ENCODE measurements at places on chromosomes 2 and 18.

DNA sequence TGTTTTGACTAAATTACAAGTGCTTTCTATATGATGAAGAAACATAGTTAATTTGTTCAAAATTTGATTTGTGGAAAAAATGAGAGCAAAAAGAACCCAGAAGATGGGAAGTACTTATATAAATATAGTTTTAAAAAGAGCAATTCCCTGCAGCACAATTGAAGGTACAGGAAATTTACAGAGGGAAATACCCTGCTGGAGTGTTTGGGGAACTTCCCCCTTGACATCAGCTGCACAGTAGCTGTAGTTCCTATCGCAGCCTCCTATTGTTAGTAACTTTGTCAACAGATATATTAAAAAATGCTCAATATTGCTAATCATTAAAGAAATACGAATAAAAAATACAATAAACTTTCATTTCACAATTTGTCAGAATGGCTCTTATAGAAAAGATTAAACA lies 1118.8 kb upstream of the ZEB2 start:
- no peak for DNase-seq

DNA sequence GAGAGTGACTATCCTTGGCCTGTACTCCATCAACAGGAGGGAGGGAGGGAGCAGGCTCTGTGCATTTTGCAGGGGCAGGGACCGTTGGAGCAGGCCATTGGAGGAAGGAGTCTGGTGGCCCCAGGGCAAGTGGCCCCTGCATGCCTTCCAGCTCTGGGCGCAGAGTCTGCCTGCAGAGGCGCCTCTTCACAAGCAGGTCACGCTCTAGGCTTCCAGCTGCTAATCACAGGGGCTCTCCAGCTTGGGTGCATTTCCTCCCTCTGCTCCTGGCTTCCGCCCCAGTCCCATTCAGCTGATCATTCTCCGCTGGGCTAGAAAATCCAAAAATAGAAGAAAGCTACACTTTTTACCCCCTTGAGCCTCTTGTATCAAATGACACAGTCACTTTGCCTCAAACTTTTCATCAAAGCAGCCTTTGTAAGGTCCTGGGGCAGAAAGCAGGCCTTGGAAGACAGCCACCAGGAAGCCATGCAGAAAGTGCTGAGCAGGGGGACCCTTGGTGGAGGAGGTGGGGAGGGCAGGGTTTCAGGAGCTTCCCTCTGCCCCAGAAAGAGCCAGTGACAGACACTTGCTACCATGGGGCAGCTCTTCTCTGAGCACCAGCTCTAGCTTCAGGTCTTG lies 11.3 kb downstream of the TMEM247 start:
- DNase-seq = peak; percentile 60

DNA sequence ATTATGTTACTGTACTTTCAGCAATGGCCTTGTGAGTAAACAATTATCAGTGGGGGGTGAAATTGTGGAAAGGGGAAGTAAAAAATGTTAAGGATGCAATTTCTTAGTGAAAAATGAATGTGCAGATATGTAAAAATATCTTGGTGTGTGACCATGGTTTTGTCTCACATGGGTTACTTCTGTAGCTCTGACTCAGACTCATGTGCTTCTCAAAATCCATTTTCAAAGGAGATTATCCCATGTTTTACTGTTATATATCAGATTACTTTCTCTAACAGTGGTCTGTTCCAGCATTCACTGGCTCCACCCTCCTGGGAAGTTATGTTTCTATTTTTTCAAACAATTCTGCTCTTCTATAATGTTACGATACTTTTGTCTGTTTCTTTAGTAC lies 298.2 kb upstream of the COL3A1 start:
- DNase-seq = no peak

GRCh38 chr2:175612280-175612679 lies 389.8 kb downstream of the LNPK start:
- DNase-seq = no peak

DNA sequence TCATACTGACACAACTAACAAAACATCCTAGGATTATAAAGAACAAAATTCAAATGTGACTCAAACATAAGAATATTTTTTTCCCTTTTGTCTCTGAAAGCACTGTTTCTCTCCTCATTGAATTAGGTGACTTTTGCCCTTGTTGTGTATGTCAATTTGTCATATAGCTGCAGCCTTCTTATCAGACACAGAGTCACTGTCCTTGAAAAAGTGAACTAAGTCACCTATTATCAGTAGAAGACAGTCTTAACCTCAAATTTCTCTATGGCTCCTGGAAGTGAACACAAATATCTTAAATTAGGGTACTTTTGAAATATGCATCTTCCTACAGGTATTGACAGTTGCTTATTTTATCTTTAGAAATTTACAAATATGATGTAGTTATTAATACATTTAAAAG lies 360.6 kb downstream of the NBAS start:
- DNase-seq = no peak

DNA sequence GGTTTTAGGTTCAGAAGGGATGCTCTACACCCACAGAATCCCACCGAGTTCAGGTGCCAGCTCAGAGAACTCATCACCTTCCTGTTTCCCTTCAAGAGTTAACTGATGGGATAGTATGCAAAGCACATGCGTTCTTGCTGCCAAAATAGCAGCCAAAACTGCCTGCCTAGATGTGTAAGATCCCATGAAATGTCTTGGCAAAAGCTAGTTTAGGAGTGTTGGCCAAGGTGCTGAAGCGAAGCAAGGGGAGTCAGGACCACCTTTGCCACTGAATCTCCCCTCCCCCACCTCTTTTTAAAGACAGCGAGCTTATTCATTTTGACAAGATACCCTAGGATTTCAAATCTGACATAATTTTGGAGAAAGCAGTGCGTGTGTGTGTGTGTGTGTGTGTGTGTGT lies 2.1 kb downstream of the DOCK10 start:
- DNase-seq = no peak

- DNase-seq = no peak
These were observed 242.3 kb downstream of the FSIP2 start for GRCh38 chr2:185980944-185981343.

- DNase-seq = no peak
These were observed 8.7 kb upstream of the GPR155 start for GRCh38 chr2:174495365-174496012.

GRCh38 chr2:128369602-128370467 lies 51.2 kb upstream of the HS6ST1 start:
- no peak for DNase-seq

GRCh38 chr2:7692657-7693161 lies 775.5 kb downstream of the RNF144A start:
- no peak for DNase-seq

DNA sequence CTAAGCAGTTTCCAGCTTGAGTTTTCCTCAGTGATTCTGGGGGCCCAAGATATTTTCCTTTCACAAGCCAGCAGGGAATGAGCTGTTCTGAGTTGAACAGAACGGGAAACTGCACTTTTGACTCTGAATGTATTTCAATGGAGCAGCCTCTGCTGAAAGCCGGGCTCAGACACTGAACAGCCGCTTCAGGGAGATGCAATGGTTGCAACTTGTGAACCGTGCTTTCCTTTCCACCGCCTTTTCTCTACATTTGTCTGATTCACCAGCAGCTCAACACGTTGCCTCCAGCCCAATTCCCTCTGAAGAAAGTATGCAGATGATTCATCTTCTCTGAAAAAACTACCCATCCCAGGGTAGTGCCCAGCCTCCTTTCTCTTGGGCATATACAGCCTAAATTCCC lies 119.3 kb upstream of the PKDCC start:
- no peak for DNase-seq

- no peak for DNase-seq
These were observed 70.5 kb downstream of the FAM168B start for GRCh38 chr2:131022731-131023130.

- DNase-seq = no peak
These were observed 54.1 kb downstream of the EIPR1 start for GRCh38 chr2:3323360-3324035.

- no peak for DNase-seq
These were observed 357.4 kb upstream of the ACVR2A start for GRCh38 chr2:147487286-147487977.

GRCh38 chr2:196453613-196454047 lies 185.9 kb upstream of the CCDC150 start:
- DNase-seq = peak; percentile 37

GRCh38 chr2:134623796-134624195 lies 95.0 kb downstream of the TMEM163 start:
- no peak for DNase-seq

- no peak for DNase-seq
These were observed 396.3 kb downstream of the CBLN2 start for GRCh38 chr18:72147830-72148229.

DNA sequence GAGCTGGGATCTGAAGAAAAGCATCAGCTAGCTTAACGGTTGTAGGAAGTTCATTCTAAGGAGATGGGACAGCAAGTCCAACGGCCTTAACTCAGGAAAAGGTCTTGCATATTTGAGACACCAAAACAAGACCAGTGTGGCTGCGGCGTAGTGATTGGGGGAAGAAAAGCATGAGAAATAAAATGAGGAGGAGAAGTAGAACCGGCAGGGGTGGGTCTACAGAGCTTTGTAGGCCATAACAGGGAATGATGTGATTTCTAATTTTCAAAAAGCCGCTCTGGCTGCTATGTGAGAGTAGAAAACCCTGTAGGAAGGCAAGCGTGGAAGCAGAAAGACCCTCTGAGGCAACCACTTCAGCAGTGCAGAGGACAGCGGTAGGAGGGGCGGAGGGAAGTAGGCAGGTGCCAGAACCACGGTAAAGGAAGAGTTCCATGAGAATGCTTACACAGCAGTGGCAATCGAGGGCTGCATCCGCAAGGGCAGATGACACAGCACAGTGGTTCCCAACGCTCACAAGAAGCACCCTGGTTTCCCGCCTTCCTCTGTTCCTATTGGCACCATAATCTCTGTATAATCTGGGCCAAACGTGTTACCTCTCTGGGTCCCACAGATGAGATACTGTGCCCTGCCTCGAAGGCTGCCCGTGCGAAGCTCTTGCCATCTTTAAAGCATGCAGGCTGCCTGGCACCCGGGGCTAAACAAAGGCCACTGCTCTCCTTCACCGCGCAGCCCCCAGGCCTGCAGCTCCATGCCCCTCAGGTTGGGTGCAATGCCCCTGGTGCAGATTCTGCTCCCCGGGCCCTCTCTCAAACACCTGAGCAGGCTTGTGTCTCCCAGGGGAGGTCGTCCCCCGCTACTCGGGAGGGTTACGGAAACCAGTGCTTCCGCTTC lies 795 bp downstream of the ANKRD39 start:
- DNase-seq = no peak

DNA sequence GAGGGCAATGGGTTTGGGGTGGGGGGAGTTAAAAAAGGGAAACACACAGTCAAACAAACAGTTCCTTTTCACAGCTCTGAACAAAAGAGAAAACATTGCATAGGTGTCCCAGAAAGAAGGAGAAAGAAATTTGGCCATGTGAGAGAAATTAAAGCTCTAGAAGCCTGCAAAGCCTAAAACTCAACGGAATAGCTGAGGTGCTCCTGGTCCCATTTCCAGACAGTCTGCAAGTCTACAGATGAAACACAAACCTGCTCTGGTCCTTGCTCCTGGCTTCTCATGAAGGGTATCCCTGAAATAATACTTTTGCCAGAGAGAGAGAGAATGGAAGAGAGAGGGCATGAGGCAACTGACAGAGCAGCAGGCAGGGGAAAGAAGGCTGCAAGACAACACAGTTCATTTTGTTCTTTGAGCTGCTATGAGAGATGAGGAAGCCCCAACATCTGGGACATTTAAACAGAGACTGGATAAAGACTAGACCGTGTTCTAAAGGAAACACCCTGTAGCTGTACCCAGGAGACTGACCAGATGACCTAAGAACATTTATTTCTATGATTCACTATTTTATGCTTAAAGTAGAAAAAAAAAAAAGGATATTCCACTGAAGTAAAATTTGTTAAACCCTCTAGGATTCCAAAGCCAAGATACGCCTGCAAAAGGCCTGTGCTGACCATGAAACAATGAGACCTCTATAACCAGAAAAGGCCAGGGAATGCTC lies 57.3 kb upstream of the CYP26B1 start:
- DNase-seq = no peak
